ENCODE measurements at places on chromosomes 1 and 21. TPM values are rescaled to one million over a fixed set of nuclear protein-coding genes. Genes with fewer than 3 reads are reported as not detected.

Gene HSD11B1
- total RNA-seq, result 6.8 TPM

Gene WDR47
- total RNA-seq, result 16.6 TPM

Gene CD58
- 15.5 TPM for total RNA-seq

Gene AMY1C
- total RNA-seq, result not detected

Gene HSD17B7
- total RNA-seq, result 15.2 TPM

Gene DPT
- total RNA-seq, result not detected

Gene RXRG
- total RNA-seq, result not detected

Gene COL16A1
- total RNA-seq, result 14.2 TPM

Gene DNASE2B
- total RNA-seq, result not detected

Gene ZSCAN20
- total RNA-seq, result 12.7 TPM

Gene LRRC38
- 0.28 TPM for total RNA-seq
